B cell (primary cell): ENCODE measurements at places on chromosomes 16 and 17.

DNA sequence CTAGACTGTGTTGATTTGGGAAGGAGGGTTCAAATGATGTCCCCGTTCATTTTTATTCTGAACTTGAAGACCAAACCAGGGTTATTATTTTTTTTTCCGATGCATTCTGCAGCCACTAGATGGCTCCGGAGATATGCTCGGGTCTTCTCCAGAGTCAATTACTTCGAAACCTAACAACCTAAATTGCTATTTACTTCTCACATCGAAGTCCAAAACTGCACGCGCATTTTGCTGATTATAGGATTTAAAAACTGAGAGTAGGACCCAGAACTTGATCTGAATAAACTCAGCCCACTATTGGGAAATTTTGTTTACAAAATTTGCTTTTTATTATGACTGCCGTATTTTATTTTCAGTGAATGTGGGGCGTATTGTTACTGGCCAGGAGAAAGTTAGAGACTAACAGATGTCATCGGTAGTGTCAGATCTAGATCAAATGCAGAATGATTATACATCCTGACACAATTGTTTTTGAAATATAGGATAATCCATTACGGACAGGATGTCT, 263.8 kb downstream of the HS3ST3A1 start:
- DNase-seq = peak; percentile 32

DNA sequence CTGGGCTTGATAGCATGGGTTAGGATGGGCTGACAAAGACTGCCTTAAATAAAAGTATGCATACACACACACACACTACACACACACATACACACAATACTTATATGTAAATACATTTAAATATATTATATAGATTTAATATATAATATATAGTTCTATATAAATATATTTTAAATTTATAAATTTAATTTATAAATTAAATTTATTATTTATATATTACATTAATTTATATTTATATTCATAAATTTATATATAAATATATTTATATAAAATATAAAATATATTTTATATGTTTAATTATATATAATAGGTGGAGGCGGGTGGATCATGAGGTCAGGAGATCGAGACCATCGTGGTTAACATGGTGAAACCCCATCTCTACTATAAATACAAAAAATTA, 83.2 kb downstream of the CDH13 start:
- no peak for DNase-seq

GRCh38 chr16:85089525-85089924, 22.7 kb downstream of the CIBAR2 start:
- DNase-seq = no peak

DNA sequence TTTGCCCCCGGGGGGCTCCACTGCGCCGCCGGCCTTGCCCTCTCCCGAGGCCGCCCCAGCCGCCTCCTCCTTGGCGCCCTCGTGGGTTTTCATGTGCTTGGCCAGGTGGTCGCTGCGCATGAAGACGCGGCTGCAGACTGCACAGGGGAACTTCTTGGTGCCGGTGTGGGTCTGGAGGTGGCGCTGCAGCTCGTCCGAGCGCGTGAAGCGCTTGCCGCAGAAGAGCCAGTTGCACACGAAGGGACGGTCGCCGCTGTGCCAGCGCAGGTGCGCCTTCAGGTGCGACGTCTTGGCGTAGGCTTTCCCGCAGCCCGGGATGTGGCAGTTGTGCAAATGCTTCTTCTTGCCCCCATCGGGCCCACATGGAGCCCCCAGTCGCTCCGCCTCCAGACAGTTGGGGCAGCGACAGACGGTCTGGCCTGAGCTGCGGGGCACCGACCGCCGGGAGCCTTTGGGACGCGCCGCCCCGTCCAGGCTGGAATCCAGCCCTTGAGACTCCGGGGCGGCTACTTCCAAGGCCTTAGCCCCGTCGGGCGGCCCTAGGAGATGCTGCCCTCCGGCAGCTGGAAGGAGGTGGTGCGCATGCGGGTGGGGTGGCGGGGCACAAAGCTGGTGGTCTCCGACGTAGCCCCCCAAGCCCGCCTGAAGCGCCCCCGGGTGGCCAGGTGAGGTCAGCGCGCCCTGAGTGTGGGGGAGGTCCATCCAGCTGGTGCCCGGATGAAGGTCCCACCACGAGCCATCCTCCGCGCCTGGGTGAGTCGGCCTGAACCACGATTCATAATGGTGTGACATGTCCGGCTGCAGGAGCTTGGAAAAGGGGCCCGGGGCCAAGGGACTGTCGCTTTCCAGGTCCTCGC, 3.4 kb downstream of the SP6 start:
- DNase-seq = peak; percentile 46

GRCh38 chr16:54928016-54928356, 2.7 kb upstream of the IRX5 start:
- peak; percentile 37 for DNase-seq
